ENCODE measurements at places on chromosomes 3 and 15. TPM values are rescaled to one million over a fixed set of nuclear protein-coding genes. Genes with fewer than 3 reads are reported as not detected.

DNA sequence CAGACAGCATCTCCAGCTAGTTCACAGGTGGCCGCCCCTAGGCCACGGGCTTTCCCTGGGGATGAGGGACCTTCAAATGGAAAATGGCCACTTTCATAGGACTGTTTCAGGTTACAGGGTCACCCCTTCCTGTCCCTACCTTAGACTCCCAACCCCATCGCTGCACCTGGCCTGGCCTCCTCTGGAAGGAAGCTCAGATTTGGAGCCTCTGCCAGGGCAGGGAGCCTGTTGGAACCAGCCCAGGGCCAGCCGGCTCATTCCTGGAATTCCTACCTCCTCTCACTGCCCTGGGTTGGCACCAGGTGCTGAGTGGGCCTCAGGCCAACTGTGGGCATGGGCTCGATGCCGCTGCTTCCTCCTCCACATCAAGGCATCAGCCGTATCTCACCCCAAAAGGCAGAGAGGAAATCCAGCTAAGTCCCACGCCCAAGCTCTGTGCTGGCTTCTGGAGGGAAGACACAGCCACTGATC is 42.2 kb downstream of the KLHL25 start:
- no peaks in the 10 kb centered on the region for H3K4me1 ChIP-seq
- H3K27ac ChIP-seq, result no peak overlapping the region
- DNase-seq, result no peak
- H3K36me3 ChIP-seq, result peaks cover 6% of the 10 kb centered on the region

GRCh38 chr15:67843571-67844387 is 3.9 kb upstream of the RNU6-1 start:
- peaks cover 6% of the 10 kb centered on the region for H3K4me1 ChIP-seq
- no peak for DNase-seq
- H3K4me3 ChIP-seq, result no peak overlapping the region
- no peaks in the 10 kb centered on the region for H3K27me3 ChIP-seq
- H3K36me3 ChIP-seq, result no peaks in the 10 kb centered on the region

DNA sequence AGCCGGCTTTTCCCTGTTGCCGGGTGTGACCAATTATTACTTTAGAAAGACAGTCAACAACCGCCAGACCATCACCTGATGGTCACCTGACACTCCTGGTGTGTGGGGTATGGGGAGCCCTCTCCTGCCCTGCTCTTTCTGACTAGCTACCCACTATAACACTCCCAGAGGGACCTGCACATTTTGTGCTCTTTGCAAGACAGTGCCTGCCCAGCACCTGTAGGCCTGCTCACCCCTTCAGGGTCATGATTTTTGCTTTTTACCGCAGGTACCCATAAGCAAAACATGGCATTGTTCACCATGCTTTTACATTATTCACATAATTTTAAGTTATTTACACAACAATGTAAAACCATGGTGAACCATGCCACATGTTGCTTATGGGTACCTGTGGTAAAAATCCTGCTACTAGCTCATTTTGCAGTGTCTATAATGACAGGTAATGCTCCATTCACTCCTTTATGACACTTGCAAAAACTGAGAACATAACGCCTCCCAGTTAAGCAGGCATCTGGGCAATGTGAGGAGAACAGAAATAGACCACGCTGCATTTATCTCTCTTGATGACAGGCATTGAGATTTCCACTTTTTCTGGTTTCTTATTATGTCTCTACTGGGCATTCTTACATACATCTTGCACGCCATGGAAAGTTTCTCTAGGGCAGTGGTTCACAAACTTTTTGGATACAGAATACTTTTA is 9.9 kb downstream of the CCRL2 start:
- H3K4me1 ChIP-seq, result no peaks in the 10 kb centered on the region
- no peaks in the 10 kb centered on the region for H3K36me3 ChIP-seq

DNA sequence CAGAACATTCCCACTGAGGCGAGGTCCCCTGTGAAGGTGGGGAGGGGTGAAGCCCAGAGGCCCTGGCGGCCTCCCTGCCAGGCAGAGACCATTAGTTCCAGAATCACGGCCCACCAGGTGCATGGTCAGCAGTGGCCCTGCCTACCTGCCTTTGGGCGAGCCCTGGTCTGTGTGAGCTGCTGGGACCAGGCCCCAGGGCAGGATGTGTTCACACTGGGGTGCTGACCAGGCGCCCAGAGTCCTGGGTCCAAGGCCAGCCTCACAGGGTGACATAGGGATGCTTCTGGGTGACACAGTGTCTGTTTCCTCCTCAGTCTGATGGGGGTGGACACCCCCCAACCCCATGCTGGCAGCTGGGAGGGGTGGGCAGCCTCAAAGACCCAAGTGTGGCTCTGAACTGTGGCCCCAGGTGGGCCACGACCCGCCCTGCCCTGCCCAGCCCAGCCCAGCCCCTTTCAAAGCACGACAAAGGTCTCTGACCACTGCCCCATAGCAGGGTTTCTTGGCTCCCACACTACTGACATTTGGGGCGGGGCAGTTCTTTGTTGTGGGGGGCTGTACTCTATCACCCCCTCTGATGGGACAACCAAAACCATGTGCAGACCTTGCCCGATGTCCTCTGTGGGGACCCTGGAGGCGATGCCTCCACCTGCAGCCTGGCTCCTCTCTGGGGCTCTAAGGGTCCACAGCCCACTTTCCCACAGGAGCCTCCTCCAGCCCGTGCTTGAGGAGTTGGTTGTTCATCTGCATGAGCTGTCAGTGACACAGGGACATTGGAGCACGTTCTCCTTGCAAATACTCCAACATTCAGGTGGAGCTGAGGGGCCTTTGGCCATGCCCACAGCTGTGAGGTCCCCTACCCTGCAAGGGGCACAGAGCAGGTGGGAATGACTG is 44.8 kb upstream of the SLC41A3 start:
- H3K27me3 ChIP-seq, result no peaks in the 10 kb centered on the region
- H3K4me3 ChIP-seq, result no peak overlapping the region
- no peak for DNase-seq
- no peaks in the 10 kb centered on the region for H3K36me3 ChIP-seq
- H3K4me1 ChIP-seq, result peaks cover 4% of the 10 kb centered on the region
- no peak overlapping the region for H3K27ac ChIP-seq

LYZL4 gene
- not detected for total RNA-seq

All from A673 (cell line).